Endothelial cell of umbilical vein (primary cell): ENCODE measurements at places on chromosomes 1 and 21. TPM values are rescaled to one million over a fixed set of nuclear protein-coding genes. Genes with fewer than 3 reads are reported as not detected.

- H3K27ac ChIP-seq: no peak overlapping the region
- no peaks in the 10 kb centered on the region for H3K36me3 ChIP-seq
- H3K4me3 ChIP-seq: no peak overlapping the region
These were observed 300.3 kb upstream of the B3GALT2 start for GRCh38 chr1:193486671-193487229.

DNA sequence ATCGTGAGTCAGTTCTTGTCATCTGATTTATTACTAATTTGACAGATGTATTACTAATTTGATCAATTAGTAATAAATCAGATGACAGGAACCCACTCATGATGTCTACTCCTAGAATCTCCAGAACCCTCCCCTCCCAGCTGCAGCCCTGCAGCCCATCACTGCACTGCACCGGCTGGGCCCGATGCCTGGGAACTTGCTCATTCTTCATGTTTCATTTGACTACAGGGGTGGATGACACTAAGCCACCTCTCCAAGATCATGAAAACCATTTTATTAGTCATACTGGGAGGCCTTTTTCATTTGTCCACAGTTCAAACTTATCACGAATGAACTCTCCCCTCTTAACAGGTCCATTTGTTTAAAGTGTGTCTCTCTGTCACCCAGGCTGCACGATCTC, 41.0 kb downstream of the KCNH1 start:
- no peaks in the 10 kb centered on the region for H3K36me3 ChIP-seq
- no peak overlapping the region for H3K27ac ChIP-seq
- H3K4me3 ChIP-seq: no peak overlapping the region
- DNase-seq: no peak

- no peak overlapping the region for H3K4me3 ChIP-seq
- no peaks in the 10 kb centered on the region for H3K36me3 ChIP-seq
- no peaks in the 10 kb centered on the region for H3K4me1 ChIP-seq
These were observed 52.3 kb downstream of the C1orf198 start for GRCh38 chr1:230816018-230816417.

DNA sequence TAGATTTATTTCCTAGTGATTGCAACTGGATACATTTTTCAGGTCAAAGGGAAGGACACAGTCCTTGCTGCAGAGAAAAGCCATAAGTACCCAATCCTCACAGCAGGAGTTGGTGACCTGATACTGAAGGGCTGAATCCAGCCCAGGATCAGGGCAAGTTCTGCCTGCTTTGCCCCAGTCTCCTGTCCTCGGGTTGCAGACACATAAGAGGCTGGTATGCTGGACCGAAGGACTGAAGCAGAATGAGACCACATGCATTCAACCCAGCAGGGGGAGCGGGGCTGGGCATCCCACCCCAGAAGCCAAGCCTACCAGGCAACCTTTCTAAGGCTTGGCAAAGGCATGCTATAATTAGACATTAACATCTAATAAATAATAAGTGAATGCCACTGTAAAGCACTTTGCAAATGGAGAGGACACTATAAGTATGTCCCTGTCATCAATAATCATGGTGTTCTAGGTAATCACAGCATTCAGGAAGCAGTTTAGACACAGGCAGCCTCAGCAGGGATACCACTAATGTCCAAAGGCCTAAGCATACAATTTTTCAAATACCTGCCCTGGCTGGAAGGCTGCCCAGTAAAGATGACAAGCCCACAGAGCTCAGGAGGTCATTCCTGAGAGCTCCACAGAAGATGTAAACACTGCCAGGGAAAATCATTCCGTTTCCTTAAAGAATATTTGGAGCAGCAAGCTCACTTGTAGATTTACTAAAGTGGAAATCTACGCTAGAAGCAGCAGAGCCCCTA, 47.6 kb downstream of the KRTAP19-8 start:
- H3K27me3 ChIP-seq: no peaks in the 10 kb centered on the region
- no peaks in the 10 kb centered on the region for H3K36me3 ChIP-seq
- DNase-seq: no peak
- H3K4me3 ChIP-seq: no peak overlapping the region
- no peak overlapping the region for H3K27ac ChIP-seq
- H3K4me1 ChIP-seq: no peaks in the 10 kb centered on the region

The IRF6 gene
- polyA plus RNA-seq: 55.8 and 65.0 TPM in 2 replicates

- no peaks in the 10 kb centered on the region for H3K27me3 ChIP-seq
- H3K27ac ChIP-seq: no peak overlapping the region
- no peak overlapping the region for H3K4me3 ChIP-seq
- no peaks in the 10 kb centered on the region for H3K4me1 ChIP-seq
- no peaks in the 10 kb centered on the region for H3K36me3 ChIP-seq
- peak; percentile 3 for DNase-seq
These were observed 1670.9 kb downstream of the PLA2G4A start for GRCh38 chr1:188499690-188500089.

DNA sequence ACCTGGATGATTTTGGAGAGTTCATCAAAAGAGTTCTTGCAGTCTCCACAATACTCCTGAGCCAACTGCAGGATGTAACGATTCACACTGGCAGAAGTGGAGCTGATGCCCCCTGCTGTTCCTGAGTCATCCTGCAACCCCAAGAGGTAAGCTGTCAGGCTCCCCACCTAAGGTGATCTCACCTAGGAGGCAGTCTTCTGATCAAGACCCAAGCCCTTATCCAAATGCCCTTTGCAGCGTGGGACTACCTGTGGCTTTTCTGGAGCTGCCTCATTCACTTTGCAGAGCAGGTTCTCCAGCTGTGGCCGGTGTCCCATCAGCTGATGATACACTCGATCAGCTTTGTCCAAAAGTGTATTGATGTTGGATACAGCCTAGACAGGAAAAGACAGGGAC, 96.4 kb downstream of the UBR4 start:
- no peaks in the 10 kb centered on the region for H3K4me1 ChIP-seq
- H3K27ac ChIP-seq: no peak overlapping the region
- peak; percentile 34 for DNase-seq
- no peak overlapping the region for H3K4me3 ChIP-seq
- H3K27me3 ChIP-seq: no peaks in the 10 kb centered on the region

The APOBEC4 gene
- not detected in 2 replicates for polyA plus RNA-seq

DNA sequence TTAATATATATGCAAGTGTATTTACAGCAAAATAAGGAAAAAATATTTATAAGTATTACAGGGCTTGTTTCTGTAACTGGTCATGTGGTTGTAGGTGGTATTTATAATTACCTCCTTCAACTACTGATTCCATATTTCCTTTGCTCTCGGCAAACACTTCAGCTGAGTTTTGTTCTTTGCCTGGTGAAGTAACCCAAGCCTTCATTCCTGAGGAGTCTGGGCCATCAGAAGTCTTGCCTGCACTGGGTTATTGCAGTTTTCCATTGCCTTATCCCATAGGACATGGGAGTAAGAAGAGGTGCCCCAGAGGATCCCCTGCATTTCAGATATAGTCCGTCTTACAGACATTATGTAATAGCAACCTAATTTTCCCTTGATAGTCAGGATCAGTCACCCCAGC, 23.8 kb downstream of the MARK1 start:
- H3K27ac ChIP-seq: no peak overlapping the region
- DNase-seq: no peak
- no peak overlapping the region for H3K4me3 ChIP-seq
- no peaks in the 10 kb centered on the region for H3K36me3 ChIP-seq

- H3K4me1 ChIP-seq: no peaks in the 10 kb centered on the region
- H3K27me3 ChIP-seq: no peaks in the 10 kb centered on the region
- DNase-seq: no peak
- H3K36me3 ChIP-seq: no peaks in the 10 kb centered on the region
- H3K4me3 ChIP-seq: no peak overlapping the region
These were observed 60.8 kb upstream of the KRTAP11-1 start for GRCh38 chr21:30942192-30942591.

GRCh38 chr1:198304431-198304830, 147.6 kb downstream of the NEK7 start:
- H3K27ac ChIP-seq: no peak overlapping the region
- H3K4me3 ChIP-seq: no peak overlapping the region
- no peaks in the 10 kb centered on the region for H3K36me3 ChIP-seq
- H3K27me3 ChIP-seq: no peaks in the 10 kb centered on the region
- no peaks in the 10 kb centered on the region for H3K4me1 ChIP-seq
- DNase-seq: no peak

DNA sequence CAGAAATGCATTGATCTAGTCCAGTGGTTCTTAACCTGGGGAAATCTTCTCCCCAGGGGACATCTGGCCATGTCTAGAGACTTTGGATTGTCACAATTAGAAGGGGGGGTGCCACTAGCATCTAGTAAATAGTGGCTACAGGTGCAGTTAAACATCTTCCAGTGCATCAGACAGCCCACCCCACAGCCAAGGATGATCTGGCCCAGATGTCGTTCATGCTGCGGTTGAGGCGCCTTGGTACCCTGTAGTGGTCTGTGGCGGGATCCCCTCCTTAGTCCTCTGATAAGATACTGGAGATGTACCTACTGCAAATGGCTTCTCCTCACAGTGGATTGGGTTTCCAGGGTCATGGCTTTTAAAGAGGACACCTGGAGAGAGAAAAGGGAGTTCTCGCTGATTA, 69.8 kb downstream of the PRDM2 start:
- H3K4me3 ChIP-seq: no peak overlapping the region
- H3K27me3 ChIP-seq: no peaks in the 10 kb centered on the region
- no peak overlapping the region for H3K27ac ChIP-seq

GRCh38 chr1:234598974-234599616, 10.9 kb downstream of the IRF2BP2 start:
- H3K4me3 ChIP-seq: peak overlapping the region; percentile 43
- peak overlapping the region; percentile 87 for H3K27ac ChIP-seq
- no peaks in the 10 kb centered on the region for H3K27me3 ChIP-seq
- peaks cover 50% of the 10 kb centered on the region for H3K4me1 ChIP-seq
- no peaks in the 10 kb centered on the region for H3K36me3 ChIP-seq

The TAL1 gene
- polyA plus RNA-seq: 30.8 and 36.7 TPM in 2 replicates

- DNase-seq: no peak
- no peak overlapping the region for H3K27ac ChIP-seq
- no peaks in the 10 kb centered on the region for H3K27me3 ChIP-seq
- peaks cover 10% of the 10 kb centered on the region for H3K36me3 ChIP-seq
These were observed 15.2 kb downstream of the SCYL3 start for GRCh38 chr1:169878498-169878897.

DNA sequence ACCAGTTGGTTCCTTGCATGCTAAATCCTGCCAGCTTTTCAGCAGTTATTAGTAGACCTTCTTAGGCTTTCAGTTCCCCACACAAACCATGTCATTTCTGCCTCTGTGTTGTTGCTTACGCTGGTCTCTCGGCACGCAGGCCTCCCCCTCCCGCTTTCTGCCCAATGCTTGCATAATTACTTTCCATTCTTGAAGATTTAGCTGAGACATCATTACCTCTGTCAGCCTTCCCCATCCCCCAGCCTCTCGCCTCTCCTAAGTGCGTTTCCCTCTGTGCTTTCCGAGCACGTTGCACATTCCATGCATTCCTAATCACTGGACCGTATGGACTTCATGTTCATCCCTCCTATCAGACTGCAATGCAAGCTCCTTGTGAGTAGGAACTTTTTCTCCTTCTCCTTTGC, 26.8 kb downstream of the TSHB start:
- no peaks in the 10 kb centered on the region for H3K27me3 ChIP-seq
- no peak overlapping the region for H3K4me3 ChIP-seq
- DNase-seq: no peak
- H3K4me1 ChIP-seq: peaks cover 6% of the 10 kb centered on the region
- H3K27ac ChIP-seq: no peak overlapping the region

The GFI1 gene
- 0.22 TPM in 2 replicates for polyA plus RNA-seq

DNA sequence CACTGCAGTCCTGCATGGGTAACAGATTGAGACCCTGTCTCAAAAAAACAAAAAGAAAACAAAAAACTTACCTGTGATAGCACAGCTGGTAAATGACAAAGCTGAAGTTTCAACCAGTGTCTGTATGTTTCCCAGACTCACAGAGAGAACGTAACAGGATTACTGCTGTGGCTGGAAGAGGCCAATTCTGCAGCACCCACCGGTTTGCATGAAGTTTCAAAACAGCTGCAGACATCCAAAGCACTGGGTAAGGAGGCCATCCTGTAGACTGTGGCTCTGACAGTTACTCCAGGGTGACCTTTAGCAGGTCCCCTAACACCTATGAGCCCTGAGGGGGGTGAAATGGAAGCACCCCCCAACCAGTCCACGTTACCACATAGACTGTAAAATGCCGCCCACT, 7.5 kb downstream of the ID3 start:
- no peaks in the 10 kb centered on the region for H3K27me3 ChIP-seq
- H3K36me3 ChIP-seq: no peaks in the 10 kb centered on the region
- H3K4me3 ChIP-seq: no peak overlapping the region
- H3K4me1 ChIP-seq: peaks cover 41% of the 10 kb centered on the region

The CFAP74 gene
- not detected in 2 replicates for polyA plus RNA-seq

The TDRD10 gene
- 8.6 and 9.1 TPM in 2 replicates for polyA plus RNA-seq

- no peaks in the 10 kb centered on the region for H3K27me3 ChIP-seq
- no peak overlapping the region for H3K27ac ChIP-seq
- no peak overlapping the region for H3K4me3 ChIP-seq
- no peaks in the 10 kb centered on the region for H3K4me1 ChIP-seq
These were observed 21.8 kb upstream of the LHX4 start for GRCh38 chr1:180208264-180208663.

- H3K27me3 ChIP-seq: peaks cover 2% of the 10 kb centered on the region
- no peak overlapping the region for H3K27ac ChIP-seq
- no peaks in the 10 kb centered on the region for H3K36me3 ChIP-seq
- H3K4me1 ChIP-seq: no peaks in the 10 kb centered on the region
- DNase-seq: peak; percentile 74
- no peak overlapping the region for H3K4me3 ChIP-seq
These were observed 82.2 kb upstream of the SSX2IP start for GRCh38 chr1:84772428-84772943.

The TARS2 gene
- polyA plus RNA-seq: 17.9 and 22.0 TPM in 2 replicates

DNA sequence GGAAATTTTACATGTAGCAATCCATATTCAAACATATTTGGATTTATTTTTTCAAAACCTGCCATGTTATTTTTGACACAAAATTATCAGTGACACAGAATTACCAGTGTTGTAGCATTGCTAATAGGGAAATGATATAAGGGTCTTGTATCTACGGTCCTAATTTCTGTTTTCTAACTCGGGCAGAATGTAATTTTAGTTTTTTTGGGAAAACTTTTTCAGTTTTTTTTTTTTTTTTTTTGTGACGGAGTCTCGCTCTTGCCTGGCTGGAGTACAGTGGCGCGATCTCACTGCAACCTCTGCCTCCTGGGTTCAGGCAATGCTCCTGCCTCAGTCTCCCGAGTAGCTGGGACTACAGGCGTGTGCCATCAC, 2.6 kb downstream of the UQCRH start:
- H3K4me3 ChIP-seq: no peak overlapping the region
- peaks cover 10% of the 10 kb centered on the region for H3K4me1 ChIP-seq

- DNase-seq: no peak
- H3K4me1 ChIP-seq: no peaks in the 10 kb centered on the region
- H3K36me3 ChIP-seq: no peaks in the 10 kb centered on the region
- H3K4me3 ChIP-seq: no peak overlapping the region
- H3K27ac ChIP-seq: no peak overlapping the region
- no peaks in the 10 kb centered on the region for H3K27me3 ChIP-seq
These were observed 571.2 kb downstream of the ADGRL2 start for GRCh38 chr1:82371844-82372498.

GRCh38 chr1:18200136-18200717, 92.6 kb downstream of the IGSF21 start:
- no peak overlapping the region for H3K27ac ChIP-seq
- DNase-seq: no peak
- no peaks in the 10 kb centered on the region for H3K4me1 ChIP-seq
- no peaks in the 10 kb centered on the region for H3K27me3 ChIP-seq
- no peaks in the 10 kb centered on the region for H3K36me3 ChIP-seq

The IFI16 gene
- polyA plus RNA-seq: 43.9 and 52.8 TPM in 2 replicates
